ENCODE measurements at places on chromosomes 5 and 9.

- no peak for DNase-seq
Measured at GRCh38 chr9:108662956-108663355, 192.8 kb downstream of the ACTL7B start.

DNA sequence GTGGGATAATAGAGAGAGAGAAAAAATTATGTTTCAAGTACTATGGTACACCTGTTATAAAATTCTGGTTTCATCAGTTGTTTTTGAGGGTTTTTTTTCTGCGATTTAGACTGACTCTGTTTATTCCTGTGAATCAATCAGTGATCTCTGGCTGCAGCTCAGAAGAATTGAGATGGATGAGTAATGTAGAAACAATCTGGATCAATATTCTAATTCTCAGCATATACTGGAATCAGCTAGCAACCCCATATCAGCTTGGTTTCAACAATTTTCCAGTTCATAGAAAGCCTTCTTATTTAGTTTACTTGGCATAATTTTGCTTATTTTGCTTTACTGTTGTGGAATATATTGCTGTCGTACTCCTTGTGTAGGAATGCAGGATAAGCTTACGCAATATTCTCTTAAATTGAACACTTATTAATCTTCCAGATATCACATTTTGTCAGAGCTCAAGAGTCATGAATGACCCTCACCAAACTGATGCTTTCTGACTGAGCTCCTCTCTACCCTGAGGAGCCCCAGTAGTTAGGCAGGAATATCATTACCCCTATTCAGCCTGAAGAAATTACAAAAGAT, 42.9 kb downstream of the SHC3 start:
- no peak for DNase-seq

DNA sequence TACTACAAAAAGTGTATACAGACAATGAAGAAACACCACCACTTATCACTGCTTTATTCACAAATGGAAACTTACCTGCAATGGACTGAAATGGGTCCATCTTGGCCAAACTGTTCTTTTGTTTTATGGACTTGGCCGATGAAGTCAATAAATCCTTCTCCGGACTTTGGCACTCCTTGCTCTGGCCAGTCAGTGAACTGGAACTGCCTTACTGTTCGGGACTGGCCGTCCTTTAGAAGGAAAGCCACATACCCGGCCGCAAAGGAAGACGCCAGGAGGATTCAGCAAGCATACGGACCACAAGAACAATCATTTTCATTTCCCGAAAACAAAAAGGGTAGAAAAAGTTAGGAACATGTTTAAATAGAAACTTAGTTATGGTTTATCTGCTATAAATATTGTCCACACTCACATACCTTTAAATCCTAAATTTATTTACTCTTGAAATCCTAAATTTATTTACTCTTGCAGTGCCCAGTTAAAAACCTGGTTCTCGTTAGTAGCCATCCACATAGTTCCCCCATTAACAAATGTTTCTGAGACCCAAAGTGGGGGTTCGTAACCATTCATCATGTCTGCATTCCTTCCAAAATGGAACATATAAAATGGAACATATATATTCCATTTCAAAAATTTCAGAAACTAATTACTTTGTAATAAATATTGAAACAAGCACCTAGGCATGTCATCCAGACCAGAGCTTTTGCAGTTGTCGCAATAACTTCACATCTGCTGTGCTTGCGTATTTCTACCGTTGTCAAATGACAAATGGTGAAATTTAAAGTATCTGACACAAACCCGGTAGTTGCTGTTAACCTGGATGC, 532.1 kb upstream of the DMAC1 start:
- DNase-seq, result no peak

DNA sequence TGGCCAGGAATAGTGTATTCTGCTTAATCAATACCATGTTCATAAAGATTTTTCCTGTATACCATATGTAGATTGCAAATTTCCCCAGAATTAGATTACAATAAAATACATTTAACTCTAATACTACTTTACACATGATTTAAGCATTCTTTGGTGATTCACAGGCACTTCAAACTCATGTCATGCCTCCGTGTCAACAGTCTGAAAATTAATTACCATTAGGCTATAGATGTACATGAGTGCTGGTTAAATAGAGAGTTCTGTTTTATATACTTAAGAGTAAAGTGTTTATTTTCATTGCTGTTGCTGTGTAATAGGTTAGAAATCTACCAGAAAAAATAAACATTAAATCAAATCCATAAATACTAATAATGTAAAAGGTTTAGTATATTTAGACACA, 159.8 kb downstream of the ZSWIM6 start:
- no peak for DNase-seq

DNA sequence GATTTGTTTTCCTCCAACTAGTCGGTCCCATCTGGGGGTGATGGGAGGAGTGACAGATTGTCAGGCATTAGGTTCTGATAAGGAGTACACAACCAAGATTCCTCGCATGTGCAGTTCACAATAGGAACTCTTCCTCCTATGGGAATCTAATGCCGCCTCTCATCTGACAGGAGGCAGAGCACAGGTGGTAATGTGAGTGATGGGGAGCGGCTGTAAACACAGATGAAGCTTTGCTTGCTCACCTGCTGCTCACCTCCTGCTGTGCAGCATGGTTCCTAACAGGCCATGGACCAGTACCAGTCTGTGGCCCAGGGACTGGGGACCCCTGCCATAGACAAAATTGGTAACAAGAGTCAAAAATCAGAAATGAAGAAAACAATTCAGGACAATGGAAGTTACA, 173.3 kb upstream of the HMHB1 start:
- DNase-seq, result no peak

DNA sequence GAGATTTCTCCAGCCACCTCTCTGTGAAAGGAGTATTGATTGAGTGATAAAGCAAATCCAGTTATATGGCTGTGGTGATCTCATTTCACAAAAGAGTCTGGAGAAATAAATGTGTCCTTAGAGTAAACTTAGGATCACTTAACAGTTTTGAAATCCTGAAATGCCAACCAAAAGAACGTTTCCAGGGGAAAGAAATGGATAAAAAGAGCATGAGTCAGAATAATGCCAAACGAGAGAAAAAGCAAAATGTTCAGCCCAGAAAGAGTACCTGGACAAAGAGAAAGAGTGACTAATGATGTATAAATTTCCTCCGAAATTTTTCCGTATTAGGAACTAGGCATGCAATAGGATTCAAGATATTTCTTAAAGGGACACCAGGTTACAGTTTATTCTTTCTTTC, 463.1 kb upstream of the CDH10 start:
- DNase-seq, result no peak

GRCh38 chr9:109789556-109789955, 9.6 kb downstream of the PALM2AKAP2 start:
- no peak for DNase-seq

- no peak for DNase-seq
Measured at GRCh38 chr9:87570000-87570908, 72.6 kb downstream of the DAPK1 start.

DNA sequence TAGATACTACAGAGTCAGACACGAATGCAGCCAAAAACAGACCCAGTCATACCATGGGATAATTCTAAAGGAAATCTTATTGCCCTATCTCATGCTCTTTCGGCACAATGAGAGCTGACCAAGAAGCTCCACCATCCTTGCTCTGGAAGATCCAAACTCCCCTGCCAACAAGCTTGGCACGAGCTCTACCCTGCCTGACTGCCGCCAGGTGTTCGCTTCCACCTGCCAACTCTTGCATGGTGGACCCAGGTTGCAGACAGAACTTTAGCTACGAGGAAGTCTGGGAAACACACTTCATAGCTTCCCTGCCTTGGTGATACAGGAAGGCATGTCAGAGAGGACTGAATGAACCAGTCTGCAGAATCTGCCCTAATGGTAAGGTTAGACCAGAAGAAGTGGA, 355.0 kb downstream of the DRD1 start:
- DNase-seq, result no peak

DNA sequence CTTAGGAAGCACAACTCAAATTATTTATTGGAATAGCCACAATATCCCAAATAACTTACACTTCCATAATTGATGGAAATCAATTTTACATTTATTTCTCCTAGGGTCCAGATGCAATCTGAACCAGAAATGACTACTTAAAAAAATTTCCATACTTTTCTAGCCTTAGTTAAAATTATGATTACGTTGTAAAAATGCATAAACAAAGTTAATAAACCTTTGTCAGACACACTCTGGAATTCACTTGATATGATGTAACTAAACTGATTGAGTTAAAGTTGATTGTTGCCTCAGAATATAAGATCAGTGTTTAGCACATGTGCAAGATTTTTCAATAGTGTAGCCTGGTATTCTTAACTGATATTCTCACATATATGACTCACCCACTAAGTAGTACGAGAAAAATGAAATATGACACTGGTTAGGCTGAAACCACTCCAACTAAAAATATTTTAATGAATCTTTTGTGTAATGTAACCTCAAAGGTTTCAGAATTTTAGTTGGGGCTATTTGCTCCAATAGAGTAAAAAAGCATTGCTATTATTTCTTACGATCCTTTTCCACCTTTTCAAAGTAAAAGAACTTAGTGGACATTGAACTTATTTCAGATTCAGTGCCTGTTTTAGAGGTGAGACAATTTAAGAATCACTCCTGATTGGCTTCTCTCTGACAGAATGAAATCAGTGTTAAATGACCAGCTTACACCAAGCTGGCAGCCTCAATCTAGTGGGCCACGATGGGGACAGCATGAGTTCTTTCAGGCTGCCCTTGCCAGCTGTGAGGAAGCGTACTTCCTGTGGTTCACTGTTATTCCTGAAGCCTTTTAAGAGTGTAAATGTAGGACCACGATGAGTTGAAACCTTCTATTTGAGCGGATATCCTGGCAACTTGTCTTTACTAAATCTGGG, 277.2 kb upstream of the CDH9 start:
- DNase-seq, result no peak

- no peak for DNase-seq
Measured at GRCh38 chr5:107736638-107737037, 65.9 kb upstream of the EFNA5 start.

DNA sequence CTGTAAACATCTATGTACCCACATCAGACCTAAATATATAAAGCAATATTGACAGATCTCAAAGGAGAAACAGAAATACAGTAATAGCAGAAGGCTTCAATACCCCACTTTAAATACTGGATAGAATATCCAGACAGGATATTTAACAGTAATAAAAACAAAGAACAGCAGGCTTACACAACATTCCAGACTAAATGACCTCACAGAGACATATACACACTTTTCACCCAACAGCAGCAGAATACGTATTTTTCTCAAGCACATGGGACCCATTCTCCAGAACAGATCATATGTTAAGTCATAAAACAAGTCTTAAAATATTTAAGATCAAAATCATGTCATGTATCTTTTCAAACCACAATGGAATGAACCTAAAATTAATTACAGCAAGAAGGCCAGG, 76.8 kb downstream of the CAMSAP1 start:
- DNase-seq, result no peak

DNA sequence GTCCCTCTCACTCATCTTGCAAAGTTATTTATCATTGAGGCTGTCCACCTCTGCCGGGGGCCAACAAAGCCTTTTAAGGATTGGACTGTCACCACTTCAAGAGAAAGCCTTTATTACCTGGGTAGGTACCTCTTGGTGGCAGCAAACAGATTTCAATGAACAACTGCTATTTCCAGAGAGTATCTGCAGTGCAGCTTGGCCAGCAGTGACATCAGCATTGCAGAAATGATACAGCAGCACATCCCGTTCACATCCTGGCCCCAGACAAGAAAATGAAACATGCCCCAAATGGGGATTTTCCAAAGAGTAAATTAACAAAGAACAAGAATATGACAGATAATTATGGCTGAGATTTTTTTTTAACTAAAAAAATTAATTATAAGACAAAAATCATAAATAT, 2.3 kb upstream of the SPATA6L start:
- DNase-seq, result no peak

- DNase-seq, result no peak
Measured at GRCh38 chr5:178808886-178809285, 50.9 kb upstream of the ZNF354B start.

DNA sequence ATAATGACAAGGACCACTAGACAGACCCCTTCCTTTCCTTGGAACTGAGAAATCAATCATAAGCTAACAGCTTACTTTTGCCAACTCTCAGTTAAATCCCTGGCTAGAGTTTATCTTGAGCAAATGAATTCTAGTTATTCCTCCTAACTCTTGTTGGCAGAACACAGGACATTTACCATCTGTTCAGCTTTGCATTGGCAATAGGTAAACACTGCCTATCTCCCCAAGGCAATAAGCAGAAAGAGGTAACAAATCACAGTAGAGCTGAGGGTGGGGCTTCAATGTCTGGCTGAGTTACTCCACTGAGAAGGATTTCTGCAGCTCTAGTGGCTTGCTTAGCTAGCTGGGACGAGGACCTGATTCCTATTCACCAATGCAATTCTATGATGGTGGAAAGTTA, 503.3 kb upstream of the GRIA1 start:
- DNase-seq, result no peak

DNA sequence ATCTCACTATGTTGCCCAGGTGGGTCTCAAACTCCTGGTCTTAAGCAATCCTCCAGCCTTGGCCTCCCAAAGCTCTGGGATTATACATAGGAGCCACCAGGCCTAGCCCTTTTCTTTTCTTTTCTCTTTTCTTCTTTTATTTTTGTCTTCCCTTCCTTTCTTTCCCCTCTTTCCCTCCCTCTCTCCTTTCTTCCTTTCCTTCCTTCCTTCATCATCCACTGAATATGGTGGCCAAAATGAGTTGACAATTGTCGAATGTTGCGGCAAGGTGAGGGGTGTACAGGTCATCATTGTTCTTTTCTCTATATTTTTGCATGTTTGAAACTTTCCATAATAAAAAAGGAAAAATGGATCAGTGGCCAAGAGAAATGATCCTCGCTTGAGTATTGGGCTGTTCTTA, 32.1 kb upstream of the BASP1 start:
- DNase-seq, result no peak

GRCh38 chr9:38424918-38425317, 664 bp upstream of the IGFBPL1 start:
- DNase-seq, result no peak

- DNase-seq, result no peak
Measured at GRCh38 chr9:29637471-29638237, 2064.4 kb upstream of the C9orf72 start.

DNA sequence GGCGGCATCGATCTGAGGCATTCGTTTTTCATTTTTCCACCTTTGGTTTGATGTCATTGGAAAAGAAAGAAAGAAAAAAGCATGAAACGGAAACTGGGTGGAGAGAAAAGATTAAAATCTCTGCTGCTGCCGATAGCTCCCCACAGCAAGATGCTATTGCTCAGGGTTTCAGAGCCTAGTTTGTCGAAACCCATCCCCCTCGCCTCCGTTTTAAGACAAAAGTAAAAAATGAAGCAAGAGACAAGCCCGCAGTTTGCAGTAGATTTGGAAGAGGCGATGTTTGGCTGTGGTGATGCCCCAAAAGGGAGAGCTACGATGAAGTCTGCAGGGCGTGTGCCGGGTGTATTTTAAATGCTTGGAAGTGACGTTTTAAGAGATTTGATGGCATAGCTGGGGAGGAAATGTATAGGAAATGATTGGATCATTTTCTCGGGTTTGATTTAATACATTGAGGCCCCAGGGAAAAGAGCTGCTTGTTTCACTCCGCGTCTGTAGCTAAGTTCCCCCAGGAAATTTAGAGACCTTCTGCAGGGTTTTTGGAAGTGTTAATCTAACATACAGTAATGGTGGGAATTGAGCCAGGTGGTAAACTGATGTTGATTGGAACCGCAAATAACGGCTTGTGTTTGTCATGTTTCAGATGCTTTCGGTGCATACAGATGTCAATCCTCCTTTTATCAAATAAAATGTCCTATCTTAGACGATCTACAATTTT, 909 bp downstream of the NDFIP1 start:
- no peak for DNase-seq

Data from stimulated activated CD4-positive, alpha-beta T cell treated with anti-CD3 and anti-CD28 coated beads, Interleukin-1b, Interleukin-23, amount 100 ng/mL, for 24 hours (primary cell).